Retinal pigment epithelial cell (primary cell): ENCODE measurements at places on chromosomes 2 and 18.

- no peak for DNase-seq
These were observed 235.2 kb downstream of the TPGS2 start for GRCh38 chr18:36593641-36594040.

DNA sequence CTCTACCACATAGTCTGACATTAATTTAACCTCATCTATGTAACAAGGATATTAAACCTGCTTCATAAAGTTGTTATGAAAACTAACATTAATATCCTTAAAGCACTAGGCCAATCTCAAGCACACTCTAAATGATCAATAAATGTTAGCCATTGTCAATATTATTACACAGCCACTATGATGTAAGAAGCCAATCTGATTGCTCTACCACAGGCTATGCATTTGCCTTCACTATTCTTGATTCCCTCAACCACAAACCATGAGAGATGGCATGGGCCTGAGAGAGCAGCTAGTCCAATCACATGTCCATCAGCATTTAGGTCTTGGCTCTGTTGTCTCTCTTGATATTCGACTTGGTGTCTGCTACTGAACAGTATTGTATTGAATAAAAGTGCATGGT lies 4.2 kb downstream of the SLC25A12 start:
- no peak for DNase-seq

DNA sequence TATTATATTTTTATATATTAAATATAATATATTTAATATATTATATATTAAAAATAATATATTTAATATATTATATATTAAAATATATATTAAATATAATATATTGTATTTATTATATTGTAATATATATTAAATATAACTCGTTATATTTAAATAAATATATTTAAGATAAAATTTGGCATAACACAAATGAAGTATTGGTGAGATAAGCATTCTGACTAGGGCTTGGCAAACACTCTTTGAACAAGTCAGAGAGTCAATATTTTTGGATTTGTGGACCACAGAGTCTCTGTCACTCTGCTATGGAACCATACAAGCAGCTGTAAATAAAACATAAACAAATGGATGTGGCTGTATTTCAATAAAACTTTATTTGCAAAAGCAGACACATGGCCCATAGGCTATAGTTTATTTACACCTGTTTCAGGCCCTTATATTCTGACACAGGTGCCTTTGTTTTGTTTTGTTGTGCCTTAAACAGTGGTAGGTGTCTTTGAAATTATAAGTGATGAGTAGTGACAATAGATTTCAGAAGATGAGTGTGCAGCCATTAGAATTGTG lies 190.1 kb downstream of the EPHA4 start:
- DNase-seq, result no peak

- DNase-seq, result no peak
These were observed 21.9 kb downstream of the NEMP2 start for GRCh38 chr2:190512539-190513095.

GRCh38 chr2:69773206-69773605 lies 31.3 kb downstream of the ANXA4 start:
- no peak for DNase-seq

- DNase-seq, result no peak
These were observed 343.2 kb downstream of the EIPR1 start for GRCh38 chr2:3034396-3034795.

DNA sequence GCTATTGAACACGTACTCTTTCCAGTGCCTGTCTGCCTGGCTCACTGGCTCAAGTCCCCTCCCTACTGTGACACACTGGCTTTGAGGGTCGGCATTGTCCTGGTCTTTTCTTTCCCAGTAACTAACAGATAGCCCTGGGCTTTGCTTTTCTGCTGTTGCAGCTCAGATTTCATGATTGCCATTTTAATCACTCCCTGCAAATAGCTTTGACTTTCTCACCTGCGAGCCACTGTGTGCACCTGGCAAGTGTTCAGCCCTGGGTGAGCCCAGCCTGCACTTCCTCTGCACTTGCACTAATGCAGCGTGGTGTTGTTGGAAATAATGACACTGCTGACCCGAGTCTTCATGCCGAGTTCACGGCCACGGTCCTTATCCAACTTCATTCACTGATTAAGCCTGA lies 52.9 kb downstream of the DCDC2C start:
- DNase-seq, result no peak

DNA sequence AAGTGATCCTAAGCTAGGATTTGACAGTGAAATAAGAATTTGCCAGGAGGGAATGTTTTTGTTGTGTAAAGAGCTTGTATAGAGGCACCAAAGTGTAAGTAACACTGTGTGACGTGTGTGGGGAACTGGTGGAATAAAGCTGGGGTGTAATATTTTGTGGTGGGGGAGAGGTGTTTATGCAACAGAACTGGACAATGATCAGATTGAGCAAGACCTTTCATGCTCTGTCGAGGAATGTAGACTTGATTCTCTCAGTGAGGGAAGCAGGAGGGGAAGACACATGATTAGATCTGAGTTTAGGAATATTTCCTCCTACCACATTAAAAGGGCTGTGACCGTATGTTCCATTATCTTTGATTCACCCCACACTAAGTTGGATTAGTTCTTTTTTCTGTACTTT lies 43.6 kb downstream of the EFEMP1 start:
- DNase-seq, result no peak

DNA sequence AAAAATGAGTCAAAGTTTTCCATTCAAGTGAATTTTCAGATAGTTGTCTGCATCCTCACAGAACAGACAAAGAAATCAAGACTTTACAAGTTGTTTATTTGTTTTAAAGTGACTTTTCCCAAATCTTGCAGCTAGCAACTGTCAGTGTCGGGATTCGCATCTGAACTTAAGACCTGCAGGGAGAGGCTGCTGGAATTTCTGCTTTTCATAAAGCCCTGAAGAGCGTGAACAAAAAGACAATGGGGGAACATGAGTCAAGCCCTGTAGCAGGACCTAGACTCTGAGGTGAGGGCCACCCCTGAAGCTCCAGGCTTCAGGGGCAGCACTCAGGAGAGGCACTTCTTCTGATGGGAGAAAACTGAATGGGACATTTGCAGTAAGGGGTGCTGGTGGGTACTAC lies 108.2 kb upstream of the CTAGE1 start:
- no peak for DNase-seq

DNA sequence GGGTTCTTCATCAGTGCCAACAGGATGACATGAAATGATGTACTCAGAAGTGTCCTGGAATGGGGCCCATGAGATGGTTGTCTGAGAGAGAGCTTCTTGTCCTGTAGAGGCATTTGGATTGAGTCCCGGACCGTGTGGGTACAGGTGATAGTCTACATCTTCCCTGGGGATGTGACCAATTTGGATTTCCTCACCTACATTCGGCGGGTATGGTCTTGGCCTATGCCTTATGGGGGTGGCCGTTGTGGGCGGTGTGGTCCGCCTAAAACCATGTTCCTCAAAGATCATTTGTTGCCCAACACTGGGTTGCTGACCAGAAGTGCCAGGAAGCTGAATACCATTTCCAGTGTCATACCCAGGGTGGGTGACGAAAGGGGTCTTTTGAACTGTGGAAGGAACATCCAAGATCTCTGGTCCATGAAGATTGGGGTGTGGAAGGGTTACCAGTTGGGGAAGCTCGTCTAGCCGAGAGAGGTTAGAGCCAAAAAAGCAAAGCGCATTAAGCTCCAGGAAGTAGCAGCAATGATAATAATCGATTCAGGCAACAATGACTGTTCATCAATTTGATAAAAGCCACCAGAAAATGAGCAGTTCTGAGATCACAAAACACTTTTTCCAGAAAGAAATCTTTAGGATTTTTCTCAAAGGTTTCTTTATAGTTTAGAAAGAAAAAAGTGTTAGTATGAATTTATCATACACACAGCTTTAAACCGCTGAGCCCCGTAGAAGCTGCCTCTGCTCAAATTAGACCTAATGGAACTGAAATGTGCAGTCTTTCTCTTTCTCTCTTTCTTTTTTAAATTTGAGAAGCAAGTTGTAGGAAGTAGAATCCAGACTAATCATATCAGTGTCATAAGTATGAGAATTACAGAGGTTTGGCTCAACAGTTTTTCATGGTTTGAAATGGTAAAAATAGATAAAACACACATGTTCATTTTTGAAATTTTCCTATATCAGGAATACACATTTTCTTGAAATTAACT lies 60.3 kb downstream of the ATIC start:
- DNase-seq, result no peak
